ENCODE measurements at places on chromosomes 5 and 9.
A peak's percentile ranks its signal among the peaks of the same experiment; 100 is the strongest.

DNA sequence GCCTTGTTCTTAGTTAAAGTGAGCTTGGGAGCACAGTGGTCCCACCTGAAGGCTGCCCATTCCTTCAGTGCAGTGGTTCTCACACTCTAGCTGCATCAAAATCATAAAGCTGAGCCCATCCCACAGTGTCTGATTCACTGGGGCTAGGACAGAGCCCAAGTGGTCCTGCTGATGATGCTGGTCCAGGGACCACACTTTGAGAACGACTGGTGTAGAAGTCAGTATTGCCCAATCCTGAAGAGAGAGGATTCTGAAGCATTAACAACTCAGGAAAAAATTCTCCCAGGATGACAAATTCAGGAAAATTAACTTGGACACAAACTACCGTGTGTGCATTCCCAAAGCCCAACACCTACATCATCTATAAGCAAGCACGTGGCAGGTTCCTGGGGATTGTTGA, 176.2 kb downstream of the GABBR2 start:
- DNase-seq = no peak

DNA sequence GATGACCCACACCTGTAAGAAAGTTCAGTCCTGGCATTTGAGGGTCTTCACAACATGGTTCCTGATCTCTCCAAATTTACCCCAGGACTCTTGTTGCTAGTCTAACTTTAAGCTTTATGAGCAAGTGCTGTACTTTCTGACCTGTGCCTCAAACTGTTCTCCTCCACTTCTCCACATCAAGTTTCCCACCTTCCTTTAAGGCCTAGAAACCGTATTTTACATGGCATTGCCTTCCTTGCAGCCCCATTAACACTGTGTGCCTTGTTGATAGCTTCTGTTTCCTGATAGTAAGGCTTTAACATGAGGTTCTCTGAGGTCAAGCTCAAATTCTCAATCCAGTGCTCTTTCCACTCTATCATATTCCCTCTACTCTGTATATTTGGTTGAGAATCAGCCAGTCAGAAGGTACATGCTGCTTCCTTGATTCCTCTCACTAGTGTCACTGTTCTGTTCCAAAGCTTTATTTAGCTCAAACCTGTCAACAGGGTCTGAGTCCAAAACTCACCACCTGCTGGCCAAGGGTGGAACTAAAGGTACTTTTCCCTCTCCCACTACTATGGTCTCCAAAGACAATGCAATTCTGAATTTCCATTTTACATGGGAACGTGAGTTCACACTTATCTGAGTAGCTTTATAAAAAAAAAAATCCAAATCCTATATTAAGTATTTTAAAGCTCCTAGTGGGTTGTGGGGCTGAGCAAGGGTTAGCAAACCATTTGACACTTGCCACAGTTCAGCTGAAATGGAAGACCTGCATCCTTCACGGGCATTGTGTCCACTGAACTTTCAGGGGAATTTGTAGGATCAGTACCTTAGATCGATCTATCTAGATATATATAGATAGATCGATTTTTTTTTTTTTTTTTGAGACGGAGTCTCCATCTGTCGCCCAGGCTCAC, 21.1 kb downstream of the VCP start:
- DNase-seq = peak; percentile 34

DNA sequence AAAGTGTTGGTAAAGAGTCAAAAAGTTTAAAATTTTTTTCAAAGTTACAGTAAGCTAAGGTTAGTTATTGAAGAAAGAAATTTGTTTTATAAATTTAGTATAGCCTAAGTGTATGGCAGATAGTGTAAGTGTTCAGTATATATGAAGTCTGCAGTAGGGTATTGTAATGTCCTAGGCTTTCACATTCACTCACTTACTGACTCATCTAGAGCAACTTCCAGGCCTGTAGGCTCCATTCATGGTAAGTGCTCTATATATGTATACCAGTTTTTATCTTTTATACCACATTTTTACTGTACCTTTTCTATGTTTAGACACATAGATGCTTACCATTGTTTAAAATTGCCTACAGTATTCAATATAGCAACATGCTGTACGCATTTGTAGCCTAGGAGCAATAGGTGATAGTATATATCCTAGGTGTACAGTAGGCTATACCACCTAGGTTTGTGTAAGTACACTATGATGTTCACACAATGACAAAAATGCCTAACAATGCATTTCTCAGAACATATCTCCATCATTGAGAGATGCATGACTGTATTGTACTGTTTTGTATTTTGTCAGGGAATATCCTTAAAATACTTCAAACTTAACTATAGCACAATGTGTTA, 38.5 kb downstream of the CYSTM1 start:
- DNase-seq = no peak

DNA sequence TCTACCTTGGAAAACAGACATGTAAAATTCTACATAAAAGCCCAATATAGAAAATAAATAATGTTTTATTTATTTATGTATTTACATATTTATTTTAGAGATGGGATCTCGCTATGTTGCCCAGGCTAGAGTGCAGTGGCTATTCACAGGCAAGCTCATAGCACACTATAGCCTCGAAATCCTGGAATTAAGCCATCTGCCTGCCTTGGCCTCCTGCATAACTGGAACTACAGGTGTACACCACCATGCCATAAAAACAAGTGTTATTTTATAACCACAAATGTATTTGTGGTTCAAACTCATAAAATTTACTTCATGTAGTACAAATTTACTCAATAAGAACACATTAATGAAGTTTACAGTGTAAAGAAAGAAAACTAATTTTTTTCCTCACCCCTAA, 7.0 kb upstream of the RFK start:
- no peak for DNase-seq

- no peak for DNase-seq
These were observed 35.6 kb downstream of the MTX3 start for GRCh38 chr5:79955356-79955895.

GRCh38 chr5:35281613-35282012, 51.3 kb upstream of the PRLR start:
- DNase-seq = no peak

DNA sequence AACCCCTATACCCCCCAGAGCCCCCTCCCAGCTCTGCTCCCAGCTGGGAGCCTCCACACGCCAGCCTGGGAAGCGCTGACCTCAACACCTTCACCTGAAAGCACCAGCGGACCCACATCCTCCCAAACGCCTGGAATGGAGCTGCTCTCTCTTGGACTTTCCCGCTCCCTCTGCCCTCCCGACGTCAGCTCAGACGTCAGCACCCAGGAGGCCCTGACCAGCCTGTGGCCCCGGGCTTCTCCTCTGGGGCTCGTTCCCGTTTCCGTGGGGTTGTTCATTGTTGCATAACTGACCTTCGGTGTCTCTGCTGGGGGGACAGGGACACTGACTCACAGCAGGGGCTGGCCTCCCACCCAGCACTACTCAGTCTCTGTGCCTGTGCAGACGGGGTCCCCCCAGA, 35.0 kb upstream of the SLC6A3 start:
- no peak for DNase-seq

GRCh38 chr9:8391132-8391531, 591.6 kb upstream of the DMAC1 start:
- no peak for DNase-seq

- no peak for DNase-seq
These were observed 47.4 kb downstream of the SLC28A3 start for GRCh38 chr9:84293001-84293798.

GRCh38 chr5:122602700-122603099, 172.2 kb upstream of the SNX2 start:
- no peak for DNase-seq

- no peak for DNase-seq
These were observed 5.4 kb downstream of the SNX2 start for GRCh38 chr5:122780296-122780695.

DNA sequence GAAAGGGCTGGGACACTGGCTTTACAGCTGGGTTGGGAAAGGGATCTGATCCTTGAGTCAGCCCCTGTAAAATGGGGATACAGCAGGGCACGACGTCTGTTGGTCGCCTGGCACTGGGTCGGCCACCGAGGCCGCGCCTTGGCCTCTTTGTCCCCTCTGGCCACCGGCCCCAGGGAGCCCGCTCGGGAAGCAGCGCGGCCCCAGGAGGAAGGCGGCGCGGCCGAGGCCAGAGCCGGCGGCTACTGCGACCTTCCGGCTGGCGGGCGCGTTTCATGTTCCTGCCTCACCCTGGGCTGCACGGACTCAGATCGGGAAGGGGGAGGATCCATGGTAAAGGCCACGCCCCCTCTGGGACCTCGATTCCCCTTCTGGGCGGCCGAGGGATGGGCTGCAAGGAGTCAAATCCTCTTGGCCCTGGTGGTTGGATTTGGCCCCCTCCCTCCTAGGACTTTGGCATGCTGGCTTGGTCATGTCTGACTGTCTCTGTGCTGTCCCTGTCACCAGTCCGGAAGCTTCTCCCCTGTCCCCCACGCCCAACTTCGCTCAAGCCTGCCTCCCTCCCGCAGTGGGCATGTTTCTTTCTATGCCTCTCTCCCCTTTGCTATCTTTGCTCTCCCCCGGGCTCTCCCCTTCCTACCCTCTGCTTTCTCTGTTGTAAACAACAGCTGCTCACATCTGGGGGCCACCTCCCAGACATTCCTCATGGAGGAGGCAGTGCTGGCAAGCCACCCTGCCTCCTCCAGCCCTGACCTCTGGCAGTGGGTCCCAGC, 25.8 kb downstream of the FPGS start:
- no peak for DNase-seq

- DNase-seq = no peak
These were observed 24.8 kb downstream of the ABLIM3 start for GRCh38 chr5:149166128-149166527.

DNA sequence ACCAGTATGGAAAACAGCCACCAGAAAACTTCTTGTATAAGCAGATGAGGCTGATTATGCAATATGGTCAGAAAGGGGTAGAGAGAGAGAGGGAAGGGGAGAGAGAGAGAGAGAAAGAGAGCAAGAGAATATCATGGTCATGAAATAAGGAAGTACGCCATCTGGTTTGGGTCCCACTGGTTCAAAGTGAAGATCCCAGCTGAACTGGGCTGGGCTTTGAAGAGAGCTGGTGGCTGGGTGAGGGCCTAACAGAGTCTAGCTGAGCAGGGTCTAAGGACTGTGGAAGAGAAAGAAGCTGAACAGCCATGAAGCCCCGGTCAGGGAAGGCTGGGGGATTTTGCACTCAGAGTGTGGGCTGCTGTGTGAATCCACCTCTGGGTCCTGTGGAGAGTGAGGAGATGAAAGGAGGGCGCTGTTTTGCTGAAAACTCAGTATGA, 14.6 kb downstream of the TRIM14 start:
- DNase-seq = no peak

DNA sequence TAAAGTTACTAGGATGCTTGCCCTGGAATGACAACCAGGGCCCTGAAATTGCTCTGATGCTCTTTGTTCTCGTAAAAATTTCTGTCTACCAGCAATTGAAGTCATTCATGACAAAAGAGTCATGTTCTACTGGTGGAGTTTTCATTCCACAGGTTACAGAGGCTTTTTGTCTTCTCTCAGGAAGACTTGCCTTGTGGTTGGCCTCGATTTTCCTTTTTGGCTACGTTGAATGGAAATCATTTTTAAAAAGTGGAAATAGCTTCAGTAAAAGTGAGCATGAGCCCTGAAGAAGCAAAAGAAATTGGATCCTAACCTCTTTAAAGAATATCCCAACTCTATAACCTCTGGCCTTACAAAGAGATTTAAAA, 255.2 kb downstream of the AOPEP start:
- no peak for DNase-seq

GRCh38 chr9:78707481-78707991, 410.6 kb downstream of the PSAT1 start:
- no peak for DNase-seq

- DNase-seq = no peak
These were observed 527.5 kb upstream of the ARRDC3 start for GRCh38 chr5:91910655-91911054.

- DNase-seq = no peak
These were observed 14.4 kb downstream of the RXRA start for GRCh38 chr9:134340475-134341160.

All from stimulated activated CD4-positive, alpha-beta T cell treated with anti-CD3 and anti-CD28 coated beads, Interleukin-1b, Interleukin-23, amount 100 ng/mL, for 48 hours (primary cell).